ENCODE measurements at places on chromosomes 7 and 10.

DNA sequence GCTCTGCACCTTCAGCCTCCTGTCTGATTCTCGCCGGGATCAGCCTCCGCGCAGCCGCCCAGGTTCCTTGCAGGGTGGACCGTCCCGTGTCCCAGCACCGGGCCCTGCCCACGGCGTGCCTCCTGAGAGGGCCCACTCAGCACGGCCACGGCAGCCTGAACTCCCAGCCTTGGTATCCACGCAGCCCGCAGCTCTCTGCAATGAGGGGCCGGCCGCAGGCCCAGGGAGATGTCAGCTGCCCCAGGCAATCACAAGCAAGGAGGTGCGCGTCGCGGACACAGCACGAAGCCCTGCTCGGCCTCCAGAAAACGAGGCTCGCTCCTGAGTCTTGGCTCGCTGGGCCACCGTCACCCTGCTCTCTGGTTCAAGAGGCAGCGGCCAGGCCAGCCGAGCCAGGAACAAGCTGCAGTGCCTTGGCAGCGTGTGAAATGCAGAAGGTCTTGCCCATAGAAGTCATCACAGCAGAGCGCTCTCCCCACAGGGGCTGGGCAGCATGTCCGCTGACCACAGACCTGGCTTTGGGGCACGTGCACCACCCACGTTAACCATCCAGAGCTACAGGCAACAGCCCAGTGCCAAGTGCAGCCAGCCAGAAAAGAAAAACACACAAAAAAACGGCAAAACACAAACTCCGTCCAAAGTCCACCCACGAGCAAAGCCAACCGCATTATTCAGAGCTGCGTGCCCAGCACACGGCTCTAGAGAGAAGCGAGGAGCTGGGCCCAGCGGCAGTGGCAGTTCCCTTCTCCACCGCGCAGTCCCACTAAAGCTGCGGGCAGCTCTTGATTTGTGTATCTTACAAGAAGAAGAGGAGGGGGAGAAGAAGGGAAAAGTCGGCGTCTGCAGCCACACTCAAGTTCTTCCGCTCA lies 13.9 kb downstream of the GPER1 start:
- DNase-seq: no peak

DNA sequence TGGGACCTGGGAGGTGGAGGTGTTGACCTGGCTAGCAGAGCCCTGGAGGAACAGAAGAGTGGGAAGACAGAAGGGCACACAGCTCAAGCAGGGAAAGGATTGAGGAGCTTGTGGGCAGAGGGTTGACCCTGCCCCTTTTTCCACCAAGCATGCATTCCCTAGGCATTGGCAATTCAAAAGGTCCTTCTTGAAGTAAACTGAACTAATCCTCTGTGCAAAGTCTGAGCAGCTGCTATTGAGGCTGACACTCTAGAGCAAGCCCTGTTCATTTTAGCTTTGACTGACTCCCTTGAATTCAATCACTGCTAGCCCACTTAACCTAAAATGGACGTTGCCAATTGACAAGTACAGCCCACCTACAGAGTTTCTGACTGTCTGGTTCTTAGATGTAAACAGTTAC lies 116.5 kb upstream of the TNS3 start:
- no peak for DNase-seq

DNA sequence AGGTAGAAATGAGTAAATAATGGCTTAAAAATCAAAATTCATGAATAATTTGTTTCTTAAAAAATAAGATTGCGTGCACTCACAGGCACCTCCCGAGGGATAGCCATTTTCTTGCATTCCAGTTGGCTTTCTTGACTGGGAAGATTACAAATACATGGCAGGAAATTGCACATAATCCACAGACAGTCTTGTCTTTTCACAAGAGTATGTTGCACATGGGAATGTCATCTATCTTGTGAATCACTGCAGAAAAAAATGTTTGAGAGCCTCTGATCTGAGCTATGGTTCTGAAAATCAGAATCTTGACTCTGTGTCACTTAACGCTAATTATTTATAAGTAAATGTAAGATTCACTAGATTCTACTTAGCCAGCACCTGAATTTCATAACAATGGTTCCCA lies 74.1 kb upstream of the PRKG1 start:
- no peak for DNase-seq

- no peak for DNase-seq
Measured at GRCh38 chr7:55534262-55534915, 37.9 kb downstream of the VOPP1 start.

DNA sequence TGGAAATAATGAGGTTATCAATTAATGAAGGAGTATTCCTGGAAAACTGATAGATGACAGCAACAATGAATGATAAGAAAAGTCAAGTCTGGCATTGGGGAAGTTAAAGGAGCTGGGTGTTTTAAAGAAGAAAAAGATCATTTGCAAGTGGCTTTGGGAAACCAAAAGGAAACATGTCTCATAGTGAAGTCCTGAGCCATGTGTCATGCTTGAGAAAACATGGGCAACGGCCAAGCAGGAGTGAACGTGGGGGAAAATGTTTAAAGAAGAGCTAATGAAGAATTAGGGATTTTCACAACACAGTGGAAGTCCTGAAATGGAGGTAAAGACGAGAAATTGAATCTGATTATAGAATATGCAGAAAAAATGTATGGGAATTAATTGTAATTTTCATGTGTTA lies 1383.2 kb upstream of the CELF2 start:
- DNase-seq: no peak

GRCh38 chr7:31077484-31078362 lies 25.6 kb downstream of the ADCYAP1R1 start:
- no peak for DNase-seq

DNA sequence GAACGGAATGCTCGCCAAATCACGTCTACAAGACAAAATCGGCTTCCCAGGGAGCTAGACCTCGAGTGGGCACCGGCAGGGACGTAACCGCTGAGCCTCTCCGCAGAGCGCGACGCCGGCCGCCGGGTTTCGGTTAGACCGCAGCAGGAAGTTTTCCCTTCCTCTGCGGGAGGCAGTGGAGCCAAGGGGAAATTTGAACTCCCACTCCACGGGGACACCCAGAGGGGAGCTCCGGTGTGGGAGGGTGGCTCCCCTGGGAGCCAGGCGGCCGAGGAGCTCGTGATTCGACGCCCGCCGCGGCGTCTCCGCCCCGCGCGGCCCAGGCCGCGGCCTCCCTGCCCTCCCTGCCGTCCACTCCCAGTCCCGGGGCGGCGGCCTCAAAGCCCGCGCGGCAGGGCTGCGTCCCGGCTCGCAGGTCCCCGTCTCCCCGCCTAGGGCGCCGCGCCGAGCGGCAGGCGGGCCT lies 426 bp downstream of the SYPL1 start:
- DNase-seq: no peak

- no peak for DNase-seq
Measured at GRCh38 chr7:95525503-95525902, 39.8 kb downstream of the ASB4 start.

GRCh38 chr10:93383562-93383981 lies 98.6 kb downstream of the MYOF start:
- DNase-seq: no peak

GRCh38 chr10:43236176-43236850 lies 30.6 kb downstream of the RASGEF1A start:
- no peak for DNase-seq

DNA sequence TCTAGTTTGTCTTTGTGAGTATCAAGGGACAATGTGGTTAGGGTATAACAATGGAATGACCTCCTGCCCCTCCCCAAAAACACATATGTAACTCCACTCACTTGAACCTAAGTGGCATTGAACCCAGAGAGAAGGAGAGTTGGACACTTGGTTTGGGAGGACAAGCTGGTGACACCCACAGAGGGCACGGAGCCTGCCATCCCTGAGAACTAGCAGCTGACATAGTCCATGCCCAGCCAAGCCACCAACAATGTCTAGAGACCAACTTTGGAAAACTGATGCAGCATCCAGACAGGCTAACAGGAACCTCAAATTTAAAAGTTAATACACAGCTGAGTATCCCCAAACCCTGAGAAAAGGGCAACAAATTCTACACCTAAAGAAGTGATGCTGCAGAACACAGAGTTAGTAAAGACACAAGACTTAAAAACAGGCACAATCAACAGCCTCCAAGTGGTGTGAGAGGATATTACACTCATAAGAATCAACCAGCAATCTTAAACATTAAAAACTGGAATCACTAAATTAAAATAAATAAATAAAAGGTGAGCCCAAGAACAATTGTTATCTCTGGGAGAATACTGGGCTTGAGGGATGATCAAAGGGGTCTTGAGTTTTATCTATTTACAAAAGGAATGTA lies 27.2 kb downstream of the NUDCD3 start:
- DNase-seq: no peak

- DNase-seq: no peak
Measured at GRCh38 chr7:74103219-74103772, 19.7 kb downstream of the LIMK1 start.

DNA sequence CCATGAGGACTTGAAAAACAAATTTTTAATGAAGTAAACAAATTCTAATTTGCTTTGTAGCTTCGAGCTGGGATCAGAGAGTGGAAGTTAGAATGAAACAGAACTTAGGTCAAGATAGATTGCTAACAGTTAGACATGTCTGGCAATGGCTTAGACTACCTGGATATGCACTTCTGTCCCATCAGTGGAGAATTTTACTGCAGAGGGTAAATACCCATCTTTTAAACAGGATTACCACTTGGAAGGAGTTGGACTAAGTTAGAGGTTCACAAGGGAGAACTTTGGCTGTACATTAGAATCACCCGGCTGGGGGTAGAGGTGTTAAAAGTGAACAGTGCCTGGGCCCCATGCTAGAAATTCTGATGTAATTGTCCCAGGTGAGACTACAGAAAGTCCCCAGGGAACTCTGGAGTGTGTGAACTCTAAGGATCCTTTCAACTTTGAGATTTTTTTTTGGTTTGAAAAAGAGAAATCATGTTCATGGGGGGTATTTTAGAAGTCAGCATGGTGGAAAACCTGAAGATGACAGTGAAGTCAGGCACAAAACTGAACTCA lies 35.5 kb downstream of the ENTPD1 start:
- no peak for DNase-seq

DNA sequence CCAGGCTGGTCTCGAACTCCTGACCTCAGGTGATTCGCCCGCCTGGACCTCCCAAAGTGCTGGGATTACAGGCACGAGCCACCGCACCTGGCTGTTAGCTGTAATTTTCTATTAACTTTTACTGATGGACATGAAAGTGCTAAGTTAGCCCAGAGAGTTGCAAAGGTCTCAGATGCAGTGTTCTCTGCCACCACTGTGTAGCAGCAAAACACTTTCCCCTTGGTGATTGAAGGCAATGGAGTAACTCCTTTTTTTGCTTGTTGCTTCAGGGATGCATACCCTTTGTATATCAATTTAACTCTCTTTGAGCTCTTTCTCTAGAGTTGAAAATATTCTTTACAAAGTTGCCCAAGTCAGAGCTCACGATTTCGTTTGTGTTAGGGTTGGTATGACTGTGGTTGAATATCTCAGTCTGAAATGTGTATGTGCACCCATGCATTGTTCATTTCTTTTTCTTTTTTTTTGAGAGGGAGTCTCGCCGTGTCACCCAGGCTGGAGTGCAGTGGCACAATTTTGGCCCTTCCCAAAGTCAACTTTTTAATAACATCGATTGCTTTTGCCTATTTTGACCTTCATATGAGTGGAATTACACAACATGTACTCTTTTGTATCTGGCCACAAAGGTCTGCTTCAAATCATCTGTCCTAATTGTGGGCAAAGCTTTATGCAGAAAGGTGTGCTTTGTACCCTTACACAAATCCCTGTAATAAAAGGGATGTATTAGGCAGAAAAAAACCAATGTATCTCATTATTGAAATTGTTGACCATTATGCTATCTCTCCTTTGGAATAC lies 52.6 kb downstream of the GTF2I start:
- DNase-seq: no peak

DNA sequence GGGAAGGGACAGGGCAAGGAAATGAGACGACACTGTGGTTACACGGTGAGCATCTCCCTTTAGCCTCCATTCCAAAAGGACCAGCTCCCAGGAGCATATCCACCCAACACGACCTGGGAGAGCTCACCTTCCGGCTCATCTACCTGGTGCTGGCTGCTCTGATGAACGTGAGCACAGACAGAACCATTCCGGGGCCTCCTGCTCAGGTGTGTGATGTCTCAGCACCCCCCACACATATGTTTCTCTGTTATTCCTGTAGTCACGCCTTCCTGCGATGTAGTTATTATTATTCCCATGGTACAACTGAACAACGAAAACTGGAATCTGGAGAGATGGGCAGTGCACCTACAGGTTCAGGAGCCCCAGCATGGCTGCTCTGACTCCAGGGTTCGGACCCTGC lies 20.5 kb upstream of the GPR26 start:
- DNase-seq: no peak

DNA sequence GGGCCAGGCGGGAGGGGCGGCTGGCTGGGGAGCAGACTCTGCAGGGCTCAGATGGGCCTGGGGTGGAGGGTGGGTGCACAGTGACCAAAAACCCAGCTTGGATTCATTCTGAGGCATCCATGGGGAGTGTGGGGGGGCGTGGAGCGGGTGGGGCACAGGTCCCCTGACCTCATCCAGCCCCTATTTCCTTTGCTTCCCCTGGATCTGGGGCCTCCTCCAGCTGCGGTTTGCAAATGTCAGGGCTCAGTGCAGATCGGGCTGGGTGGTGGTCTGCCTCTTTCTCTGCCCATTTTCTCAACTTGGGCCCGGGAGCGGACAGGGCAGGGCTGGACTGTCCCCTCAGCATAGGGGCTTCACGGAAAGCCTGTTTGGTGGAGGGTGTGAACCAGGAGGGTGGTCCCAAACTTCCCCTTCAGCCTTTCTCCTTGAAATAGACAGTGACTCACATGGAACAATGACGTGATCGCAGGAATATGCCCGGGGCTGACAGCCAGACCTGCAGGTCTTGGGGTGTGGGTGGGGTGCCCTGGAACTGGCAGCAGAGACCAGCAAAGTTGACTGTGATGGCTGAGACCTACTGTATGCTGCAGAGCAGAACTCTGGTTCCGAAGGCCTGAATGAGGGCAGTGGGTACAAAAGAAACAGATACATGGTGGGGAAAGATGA lies 72.9 kb upstream of the PODXL start:
- no peak for DNase-seq

DNA sequence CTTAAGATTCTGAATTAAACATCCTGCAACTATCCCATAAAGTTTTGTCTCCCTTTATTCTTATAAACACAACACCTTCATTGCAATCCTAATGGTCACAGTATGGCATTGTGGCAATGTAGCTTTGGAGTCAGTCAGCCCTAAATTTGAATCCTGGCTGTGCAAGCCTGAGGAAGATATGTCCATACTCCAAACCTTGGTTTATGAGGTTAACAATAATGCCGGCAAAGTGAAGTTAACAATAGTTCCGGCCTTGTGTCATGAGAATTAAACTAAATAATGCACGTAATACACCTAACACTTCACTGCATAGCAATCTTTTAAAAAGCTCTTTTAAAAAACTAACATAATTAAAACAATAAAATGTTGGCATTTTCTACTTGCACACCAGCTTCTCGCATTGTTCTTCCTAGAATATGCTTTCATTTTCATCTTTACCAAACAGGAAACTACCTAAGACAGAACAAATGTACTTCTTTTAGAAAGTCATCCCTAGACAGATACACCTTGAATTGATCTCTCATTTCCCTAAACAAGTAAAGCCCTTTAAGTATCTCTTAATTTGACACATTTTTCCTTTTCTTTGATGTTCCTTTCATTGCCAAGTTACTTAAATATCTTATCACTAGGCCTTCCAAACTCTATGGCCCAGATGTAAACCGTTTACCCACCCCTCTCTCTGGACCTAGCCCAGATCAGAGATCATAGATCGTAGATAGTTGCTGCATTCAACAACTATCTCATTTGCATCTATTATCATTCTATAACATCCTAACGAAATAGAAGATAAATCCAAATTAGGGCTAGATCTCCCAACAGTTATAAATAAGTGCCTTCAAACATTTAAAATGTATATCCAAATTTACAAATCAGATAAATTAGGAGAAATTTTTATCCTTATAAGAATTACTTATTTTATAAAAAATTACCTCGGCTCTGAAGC lies 66.7 kb downstream of the CREB3L2 start:
- DNase-seq: no peak
